ENCODE measurements at places on chromosomes 2 and 18.

DNA sequence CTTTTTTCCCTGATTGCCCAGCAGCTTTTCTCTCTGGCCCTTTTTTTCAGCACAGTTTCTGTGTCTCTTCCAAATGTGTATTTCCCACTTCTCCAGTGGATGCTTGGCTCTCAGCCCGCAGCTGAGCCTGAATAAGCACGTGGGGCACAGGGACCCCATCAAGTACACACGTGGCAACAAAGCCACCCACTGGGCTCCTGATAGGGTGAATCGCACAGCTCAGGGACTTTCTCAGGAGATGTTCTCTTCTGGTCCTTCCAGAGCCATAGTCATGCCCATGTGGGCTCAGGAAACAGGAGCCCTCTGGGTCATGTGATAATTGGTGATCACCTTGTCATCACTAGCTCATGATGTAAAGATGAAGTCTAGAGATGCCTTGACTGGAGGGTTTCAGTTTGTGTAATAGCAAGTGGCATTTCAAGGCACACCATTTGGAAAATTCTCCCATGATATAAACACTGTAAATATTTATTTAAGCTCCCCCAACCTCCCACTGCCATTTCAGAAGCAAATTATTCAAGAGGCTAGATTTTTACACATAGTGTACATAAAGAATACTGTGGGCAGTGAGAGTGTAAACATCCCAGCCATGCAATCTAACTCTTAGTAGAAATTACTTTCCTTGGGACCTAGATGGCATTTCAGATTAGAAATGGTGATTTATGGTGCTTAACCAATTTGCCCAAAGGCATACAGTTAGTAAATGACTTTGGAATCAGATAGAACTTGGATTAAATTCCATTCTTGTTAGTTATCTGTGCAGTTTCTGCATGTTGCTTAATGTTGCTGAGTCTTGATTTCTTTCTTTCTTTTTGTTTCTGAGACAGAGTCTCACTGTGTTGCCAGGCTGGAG lies 597.5 kb downstream of the SLC4A3 start:
- no peak for DNase-seq

GRCh38 chr2:219483451-219484342 lies 15.0 kb upstream of the GMPPA start:
- no peak for DNase-seq

DNA sequence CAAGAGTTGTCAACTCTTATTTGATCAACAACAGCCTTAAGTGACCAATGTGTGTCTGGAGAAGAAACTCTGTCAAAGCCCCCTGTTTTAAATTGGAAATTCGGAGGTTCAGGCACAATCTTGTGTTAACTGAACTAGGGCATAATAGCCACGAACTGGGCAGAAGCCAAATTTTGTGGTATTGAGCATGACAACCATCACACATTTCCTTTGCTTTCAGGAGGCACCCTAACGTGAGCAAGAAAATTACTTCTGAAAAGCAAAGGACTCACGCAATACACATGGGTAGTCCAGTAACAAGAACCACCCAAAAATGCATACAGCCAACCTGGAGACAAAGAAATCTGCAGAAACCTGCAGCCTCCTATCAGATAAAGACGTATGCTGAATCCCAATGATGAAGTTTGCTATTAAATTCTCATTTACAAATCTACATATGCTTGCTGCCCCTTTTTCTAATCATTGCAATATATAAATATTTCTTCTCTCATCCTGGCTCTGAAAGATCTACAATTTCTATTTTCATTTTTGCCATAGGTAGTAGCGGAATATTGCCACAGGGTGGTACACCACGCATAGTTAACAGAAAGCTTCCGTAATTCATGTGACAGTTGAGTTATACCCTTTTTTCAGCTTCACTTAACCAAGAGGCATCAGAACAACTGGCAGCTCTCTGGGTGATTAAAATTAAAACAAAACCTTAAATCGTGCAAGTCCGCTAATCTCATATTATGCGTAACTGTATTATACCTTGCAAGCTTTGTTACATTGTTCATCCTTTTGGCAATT lies 495.8 kb downstream of the NRXN1 start:
- DNase-seq, result no peak

DNA sequence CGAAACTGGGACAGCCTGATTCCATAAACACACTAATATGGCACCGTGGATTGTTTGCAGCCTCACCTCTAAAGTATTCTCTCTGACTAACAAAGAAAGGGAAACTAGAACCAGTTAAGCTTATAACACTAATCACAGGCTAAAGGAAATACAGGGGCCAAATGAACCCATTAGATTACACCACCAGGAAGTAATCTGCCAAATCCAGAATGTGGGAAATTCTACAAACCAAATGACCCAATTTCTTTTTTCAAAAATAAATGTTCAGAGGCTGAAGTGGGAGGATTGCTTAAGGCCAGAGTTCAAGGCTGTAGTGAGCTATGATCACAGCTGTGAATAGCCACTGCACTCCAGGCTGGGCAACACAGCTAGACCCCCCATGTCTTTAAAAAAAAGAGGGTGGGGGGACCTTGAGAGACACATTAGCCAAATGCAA lies 1.5 kb upstream of the MPPE1 start:
- DNase-seq, result no peak

GRCh38 chr2:151651274-151651673 lies 83.0 kb downstream of the NEB start:
- DNase-seq, result no peak

GRCh38 chr2:23606968-23607367 lies 222.0 kb downstream of the KLHL29 start:
- no peak for DNase-seq

DNA sequence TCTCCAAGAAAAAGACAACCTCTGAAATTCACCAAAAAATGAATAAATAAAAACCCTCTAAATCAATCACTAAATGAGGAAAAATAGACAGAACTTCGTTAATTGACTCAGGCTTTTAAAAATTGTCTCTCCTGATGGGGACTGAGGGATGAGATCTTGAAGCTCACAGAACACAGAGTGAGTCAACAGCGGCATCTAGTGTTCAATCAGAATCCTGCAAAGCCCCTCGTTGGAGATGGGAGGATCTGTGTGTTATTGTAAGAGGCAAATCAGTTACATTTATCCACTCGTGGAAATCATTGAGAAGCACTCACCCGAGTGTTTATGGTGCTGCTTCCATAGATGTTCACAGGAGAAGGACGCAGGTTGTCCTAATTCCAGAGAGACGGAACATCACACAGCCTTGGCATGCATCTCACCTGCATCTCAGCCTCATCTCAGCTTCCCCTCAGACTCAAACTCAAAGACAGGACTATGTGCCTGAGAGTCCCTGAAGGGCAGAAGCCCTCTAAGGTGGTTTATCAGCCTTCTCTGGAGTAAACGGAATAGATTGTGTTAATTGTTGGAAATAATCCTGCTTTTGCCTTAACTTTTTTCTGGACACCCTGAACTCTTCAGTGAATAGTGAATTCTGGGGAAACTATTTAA lies 82.0 kb downstream of the MREG start:
- DNase-seq, result peak; percentile 13

DNA sequence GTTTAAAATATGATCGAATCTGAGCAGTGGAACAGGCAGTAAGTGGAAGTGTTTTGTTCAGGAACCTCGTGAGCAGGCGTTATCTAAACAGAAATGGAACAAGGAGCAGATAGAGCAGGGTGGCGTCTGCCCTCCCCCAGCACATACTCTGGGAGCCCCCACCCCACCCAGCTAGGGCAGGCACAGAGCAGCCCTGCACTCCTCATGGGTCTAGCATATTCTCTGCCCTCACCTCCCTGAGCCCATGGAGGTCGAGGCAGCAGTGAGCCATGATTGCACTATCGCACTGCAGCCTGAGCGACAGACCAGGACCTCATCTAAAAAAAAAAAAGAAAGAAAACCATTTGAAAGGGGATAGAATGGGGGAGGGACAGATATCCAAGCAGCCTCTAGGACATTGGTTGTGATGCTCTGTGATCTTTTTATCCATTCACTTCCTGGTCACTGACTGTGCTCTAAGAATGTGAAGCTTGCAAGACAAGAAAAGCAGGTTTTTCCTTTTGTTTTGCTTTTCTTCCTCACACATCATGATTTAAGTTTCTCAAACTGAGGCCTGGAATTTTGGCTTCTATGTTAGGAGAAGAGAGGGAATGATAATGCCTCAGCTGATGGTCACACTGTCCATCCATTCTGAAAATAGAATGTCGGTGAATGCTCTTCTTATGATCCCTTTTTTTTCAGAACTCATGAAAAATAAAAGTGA lies 3.1 kb downstream of the MLPH start:
- no peak for DNase-seq

DNA sequence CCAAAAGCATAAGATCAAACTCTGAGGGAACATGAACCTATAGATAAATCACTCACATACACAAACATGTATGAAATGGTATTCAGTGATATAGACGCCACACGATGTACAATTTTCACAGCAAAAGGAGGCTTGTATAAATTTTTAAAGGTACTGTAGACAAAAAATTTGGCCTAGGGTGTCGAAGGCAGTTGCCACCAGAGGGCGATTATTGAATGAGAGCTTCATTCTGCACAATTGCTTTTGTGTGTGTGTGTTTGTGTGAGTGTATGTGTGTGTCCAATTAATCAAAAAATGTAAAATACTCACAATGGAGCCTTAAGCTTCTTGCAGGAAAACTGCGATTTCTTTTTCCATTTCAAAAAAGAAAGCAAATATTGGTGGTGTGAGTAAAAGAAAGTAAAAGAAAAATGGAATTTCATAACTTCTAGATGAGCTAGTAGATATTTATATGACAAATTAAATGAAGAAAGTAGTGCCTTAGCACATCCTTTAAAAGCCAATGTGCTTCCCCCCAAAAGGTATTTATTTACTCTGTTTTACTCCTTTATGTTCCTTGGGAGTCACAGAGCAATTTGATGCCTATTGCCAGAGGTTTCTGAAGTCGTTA lies 800.1 kb downstream of the SATB2 start:
- no peak for DNase-seq
